Retinal pigment epithelial cell (primary cell): ENCODE measurements at places on chromosomes 1 and 21.

- no peak for DNase-seq
Observed at GRCh38 chr1:77623066-77623465, 59.4 kb downstream of the ZZZ3 start.

- DNase-seq = no peak
Observed at GRCh38 chr1:220544901-220545303, 17.0 kb downstream of the MARK1 start.

DNA sequence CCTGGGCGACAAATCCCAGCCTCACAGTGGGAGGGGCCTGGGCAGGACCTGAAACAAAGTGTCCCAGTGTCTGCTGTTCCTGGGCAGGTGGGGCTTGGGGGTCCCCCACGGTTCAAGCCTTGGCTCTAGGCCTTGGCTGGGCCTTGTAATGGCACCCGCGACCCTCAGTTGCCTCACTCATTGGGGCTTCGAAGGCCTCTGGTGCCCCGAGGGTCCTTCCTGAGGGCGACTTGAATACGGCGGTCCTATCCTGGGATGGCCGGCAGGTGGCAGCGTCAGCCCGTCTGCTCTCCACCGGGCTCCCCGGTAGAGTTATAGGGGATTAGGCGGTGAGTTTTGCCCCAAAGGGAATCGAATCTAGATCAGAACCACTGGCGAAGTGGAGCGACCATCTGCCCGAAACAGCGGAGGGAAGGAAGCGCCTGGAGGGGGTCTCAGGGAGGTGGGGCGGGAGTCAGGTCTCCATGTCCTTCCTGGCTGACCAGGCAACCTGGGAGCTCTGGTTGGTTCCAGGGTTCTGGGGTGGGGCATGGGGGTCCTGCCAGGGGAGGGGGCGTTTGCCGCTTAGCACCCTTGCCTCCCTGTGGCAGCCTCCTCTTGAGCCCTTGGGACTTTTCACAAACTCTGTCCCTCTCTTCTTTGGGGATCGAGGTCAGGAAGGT, 2.1 kb upstream of the PEX10 start:
- DNase-seq = no peak

GRCh38 chr21:24428591-24429199, 1178.6 kb downstream of the MRPL39 start:
- DNase-seq = no peak

DNA sequence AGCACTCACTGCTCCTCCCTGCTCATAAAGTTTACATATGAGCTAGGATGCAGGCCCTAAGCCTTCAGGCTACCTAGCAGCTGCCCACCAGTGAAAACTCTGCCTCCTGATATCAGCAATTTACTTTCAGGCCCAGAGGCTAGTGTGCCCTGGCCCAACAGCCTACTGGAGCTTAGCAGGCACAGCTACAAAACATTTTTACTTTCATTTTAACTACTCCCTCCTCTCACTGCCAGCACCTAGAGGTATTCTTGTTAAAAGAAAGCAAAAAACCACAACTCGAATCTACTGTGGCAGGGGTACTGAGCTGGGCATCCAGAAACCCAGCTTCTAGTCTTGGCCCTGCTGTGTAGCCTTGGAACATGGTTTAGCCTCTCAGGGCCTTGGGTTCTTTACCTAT, 5.8 kb upstream of the LORICRIN start:
- no peak for DNase-seq

DNA sequence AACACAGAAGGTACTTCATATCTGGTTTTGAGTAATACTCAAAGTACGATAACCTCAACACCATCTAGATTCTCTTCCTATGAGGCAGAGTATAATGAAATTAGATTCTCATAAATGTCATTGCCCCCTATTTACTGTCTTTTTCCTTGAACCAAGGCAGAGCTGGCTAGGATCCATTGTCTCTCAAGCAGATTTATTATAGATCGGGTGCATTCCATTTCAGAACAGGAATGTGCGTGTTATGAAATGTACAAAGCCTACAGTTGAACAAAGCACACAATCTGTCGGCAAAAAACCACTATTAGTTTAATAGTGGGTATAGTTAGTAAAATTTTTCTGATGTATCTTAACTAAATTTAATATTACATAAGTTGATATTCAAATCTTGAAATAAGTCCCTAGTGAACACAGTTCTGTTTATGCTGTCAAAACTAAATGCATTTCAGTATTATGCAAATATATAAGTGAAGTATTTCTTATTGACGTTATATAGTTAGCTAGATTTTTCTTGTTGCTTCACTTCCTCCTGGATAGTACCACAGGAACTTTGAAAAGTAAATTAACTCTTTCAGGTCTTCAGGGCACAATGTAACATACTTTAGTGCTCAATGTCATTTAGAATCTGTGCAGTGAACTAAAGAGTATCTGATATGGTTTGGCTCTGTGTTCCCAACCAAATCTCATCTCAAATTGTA, 92.1 kb downstream of the DDAH1 start:
- DNase-seq = peak; percentile 40

- DNase-seq = no peak
Observed at GRCh38 chr1:28197682-28198415, 21.4 kb upstream of the PTAFR start.

- no peak for DNase-seq
Observed at GRCh38 chr1:93522721-93523120, 74.8 kb downstream of the FNBP1L start.

- no peak for DNase-seq
Observed at GRCh38 chr1:219885680-219886079, 42.7 kb downstream of the SLC30A10 start.

- no peak for DNase-seq
Observed at GRCh38 chr1:27522432-27523336, 32.7 kb upstream of the WASF2 start.

DNA sequence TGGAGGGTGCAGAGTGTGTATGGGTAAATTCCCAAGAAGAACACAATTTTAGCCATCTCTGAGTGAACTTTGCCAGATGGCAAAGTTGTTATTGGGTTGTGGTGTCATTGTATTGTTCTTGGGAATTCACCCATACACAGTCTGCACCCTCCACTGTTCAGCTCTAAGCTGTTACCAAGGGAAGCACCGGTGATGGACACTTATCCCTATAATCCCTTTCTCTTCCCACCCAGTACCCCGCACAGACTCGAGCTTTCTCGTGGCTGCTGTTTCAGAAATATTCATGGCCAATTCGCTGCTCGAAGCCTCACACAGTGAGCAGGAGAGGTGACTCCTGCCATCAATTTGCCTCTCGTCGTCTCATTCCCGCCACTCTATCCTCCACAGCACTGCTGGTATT, 95.7 kb upstream of the PALMD start:
- peak; percentile 34 for DNase-seq

GRCh38 chr1:188708795-188709535, 1768.7 kb downstream of the BRINP3 start:
- no peak for DNase-seq

DNA sequence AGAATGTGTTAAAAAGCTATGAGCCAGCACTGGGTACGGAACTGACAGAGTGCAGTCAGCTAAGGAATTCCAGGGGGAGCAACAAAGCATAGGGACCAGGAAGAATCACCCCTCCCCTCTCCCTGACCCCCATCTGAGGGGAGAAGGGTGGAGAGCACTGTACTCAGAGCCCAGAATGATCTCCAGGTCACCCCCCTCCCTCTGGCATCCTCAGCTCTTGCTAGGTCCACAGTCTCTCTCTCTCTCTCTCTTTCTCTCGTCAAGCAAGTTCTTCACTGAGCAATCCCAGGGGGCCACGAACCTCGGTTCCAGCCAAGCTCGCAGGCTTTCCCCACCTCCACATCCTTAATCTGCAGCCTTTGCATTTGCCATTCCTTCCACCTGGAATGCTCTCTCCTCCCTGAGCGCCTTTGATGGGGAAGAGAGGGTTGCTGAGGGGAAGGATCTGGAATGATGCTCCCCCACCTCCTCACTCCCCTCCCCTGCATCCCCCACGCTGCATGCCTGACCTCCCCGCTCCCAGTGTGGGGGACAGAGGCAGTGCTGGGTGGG, 6.7 kb upstream of the WASF2 start:
- no peak for DNase-seq

DNA sequence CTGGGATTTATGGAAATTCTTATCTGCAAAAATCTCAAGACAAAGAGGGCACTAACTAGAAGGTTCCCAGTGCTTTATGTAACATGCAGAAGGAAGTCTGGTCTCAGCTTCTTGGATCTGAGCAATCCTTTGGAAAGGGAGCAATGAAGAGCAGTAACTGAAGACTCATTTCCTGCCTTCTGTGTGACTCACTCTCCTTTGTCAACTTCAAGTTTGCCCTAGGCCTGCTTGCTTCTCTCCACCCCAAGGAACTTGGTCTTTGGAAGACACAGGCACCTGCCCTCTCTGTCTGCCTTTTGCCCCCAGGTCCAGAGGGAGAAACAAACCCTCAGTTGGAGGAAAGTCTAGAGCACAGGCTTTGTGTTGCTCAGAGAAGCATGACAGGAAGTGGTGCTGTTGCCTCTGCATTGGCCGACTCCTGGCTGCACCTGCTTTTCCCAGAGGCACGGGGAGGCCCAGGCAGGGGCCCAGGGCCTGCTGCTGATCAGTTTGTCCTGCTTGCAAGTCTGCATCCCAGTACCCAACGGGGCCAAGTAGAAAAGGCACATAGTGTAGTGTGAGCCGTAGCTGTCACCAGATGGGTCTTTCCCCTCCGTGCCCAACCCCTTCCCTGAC, 137.2 kb downstream of the DHRS3 start:
- DNase-seq = no peak

DNA sequence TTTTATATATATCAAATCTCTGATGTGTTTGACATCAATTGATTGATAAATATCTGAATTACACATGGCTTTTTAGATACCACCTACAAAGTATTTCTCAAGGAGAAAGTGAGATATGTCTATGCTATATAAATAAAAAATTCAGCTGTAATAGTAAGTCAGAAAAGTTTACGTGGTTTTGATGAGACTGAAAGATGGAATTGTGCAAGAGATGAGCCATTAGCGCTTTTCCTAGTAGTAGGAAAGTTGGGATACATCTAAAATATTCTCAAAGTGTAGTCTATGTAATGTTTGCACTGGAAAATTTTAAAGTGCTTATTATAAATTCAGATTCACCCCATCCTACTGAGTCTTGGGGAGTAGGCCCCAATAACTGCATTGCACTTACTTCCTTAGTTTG, 49.1 kb downstream of the SGIP1 start:
- no peak for DNase-seq

DNA sequence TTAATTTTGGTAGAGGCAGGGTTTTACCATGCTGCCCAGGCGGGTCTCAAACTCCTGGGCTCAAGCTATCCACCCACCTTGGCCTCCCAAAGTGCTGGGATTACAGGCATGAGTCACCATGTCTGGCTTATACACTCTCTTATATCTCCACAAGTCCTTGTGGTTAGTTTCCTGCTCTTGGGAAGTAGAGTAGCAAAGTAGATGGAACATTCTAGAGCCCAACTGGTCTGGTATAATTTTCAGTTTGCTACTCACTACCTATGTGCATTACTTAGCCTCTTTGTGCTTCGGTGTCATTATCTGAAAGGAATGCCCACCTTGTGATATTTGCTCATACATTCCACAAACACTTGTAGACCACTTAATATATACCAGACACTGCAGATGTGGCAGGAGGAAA, 96.6 kb upstream of the IPO9 start:
- DNase-seq = no peak

GRCh38 chr1:175015243-175015642, 8.0 kb downstream of the MRPS14 start:
- no peak for DNase-seq

- DNase-seq = peak; percentile 41
Observed at GRCh38 chr1:61851849-61852669, 109.8 kb downstream of the PATJ start.
